ENCODE measurements at places on chromosomes 3 and 15.

DNA sequence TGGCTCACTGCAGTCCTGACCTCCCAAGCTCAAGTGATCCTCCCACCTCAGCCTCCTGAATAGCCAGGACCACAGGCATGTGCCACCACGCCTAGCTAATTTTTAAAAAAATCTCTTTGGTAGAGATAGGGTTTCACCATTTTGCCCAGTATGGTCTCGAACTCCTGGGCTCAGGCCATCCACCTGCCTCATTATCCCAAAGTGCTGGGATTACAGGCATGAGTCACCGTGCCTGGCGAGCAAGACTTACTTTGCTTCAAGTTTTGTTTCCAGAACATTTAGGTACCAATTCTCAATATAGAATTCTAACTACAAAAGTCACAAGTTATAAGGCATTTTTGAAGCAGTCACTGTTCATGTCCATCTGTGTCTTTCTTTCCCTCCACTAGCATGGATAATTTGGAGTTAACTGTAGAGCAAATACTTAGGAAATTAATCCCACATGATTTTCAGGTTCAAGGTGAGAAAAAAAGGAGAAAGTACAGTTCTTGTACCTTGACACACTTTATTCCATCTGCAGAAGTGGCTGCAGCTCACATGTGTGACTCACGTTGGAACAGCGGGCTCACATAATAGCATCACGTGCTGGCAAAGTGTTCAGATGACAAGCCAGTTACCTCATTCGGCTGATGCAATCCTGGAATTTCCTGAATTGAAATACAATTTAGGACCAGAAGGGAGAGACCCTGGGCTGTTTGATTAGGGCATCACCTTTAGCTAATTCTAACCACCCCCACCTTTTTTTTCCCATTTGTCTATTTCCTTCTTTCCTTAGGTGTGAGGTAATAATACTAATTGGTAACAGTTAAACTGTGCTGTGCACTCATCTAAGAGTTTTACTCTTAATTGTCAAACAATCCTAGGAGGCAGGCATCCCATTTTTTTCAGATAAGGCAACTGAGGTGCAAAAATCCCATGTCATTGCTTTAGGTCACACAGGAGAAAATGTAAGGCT lies 46.9 kb upstream of the NEDD4 start:
- DNase-seq = peak; percentile 81

GRCh38 chr3:105837143-105837740 lies 31.6 kb downstream of the CBLB start:
- DNase-seq = no peak

- DNase-seq = no peak
Observed at GRCh38 chr3:56725175-56725574, 42.1 kb upstream of the TASOR start.

DNA sequence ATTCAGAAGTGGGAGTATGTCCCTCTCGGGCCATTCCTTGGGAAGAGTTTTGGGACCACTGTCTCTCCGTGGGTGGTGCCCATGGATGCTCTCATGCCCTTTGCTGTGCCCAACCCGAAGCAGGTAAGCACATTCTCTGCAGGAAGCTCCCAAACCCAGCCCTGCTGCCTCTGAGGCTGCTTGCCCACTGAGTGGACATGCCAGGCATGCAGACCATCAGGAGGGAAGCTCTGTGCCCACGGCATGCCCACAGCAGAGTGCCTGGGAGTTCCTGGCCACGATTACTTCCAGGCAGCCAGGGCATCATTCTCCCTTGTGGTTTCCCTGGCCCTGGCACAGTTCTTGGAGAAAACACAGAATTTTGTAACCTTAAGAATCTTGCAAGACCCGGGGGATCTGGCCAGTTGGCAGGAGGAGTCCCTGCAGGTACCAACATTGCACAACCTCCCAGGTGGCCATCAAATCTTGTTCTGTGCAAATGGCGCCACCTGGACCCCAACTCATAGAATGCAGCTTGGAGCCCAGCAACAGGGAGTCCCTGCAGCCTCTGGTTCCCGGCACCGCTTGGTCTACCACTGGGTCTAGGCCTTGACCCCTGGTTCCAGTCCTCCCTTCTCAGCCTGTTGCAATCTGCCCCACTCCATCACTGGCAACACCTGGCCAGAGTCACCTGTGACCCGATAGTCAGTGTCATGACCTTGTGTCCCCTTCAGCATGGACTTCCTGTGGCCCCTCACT lies 20.4 kb downstream of the FAH start:
- peak; percentile 57 for DNase-seq

DNA sequence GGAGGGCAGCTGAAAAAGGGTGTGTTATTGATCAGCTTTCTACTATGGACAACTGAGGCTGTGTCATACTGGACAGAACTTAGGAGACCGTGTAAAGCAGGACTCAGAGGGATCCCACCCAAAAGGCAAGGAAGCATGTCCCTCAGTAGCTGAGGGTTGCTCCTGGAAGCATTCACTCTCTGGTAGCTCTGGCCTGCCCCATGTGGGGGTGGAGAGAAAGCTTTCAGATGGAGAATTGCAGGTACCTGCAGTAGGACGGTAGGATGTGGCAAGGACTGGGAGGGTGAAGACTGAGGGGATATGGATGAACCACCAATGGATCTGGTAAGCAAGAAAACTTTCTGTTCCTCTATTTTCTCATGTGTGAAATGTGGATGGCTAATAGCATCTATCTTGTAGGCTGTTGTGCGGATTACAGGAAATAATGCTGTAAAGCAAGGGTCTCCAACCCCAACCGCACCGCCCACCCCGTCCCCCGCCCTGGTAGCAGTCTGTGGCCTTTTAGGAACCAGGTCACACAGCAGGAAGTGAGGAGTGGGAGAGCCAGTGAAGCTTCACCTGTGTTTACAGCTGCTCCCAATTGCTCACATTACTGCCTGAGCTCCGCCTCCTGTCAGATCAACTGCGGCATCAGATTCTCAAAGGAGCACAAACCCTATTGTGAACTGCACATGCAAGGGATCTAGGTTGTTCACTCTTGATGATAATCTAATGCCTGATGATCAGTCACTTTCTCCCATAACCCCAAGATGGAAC lies 157.7 kb upstream of the PROK2 start:
- DNase-seq = no peak

DNA sequence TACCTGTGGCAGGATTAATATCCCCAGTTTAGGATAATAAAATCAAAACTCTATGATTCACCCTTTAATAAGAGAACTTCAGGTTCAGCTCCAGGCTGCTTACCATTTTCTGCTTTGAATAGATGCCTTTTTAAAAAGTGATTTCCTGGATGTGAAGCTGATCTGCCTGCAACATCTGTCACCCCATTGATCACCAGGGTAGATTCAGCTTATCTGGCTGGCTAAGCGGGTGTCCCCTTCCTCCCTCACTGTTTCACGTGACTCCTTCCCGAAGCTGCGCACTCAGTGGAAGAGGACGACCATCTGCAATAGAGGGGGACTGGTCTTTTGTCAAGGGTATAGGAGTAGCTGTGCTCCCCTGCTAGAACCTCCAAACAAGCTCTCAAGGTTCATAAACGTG lies 128.1 kb downstream of the IL1RAP start:
- no peak for DNase-seq

- no peak for DNase-seq
Observed at GRCh38 chr15:41950127-41950483, 22.3 kb downstream of the EHD4 start.

DNA sequence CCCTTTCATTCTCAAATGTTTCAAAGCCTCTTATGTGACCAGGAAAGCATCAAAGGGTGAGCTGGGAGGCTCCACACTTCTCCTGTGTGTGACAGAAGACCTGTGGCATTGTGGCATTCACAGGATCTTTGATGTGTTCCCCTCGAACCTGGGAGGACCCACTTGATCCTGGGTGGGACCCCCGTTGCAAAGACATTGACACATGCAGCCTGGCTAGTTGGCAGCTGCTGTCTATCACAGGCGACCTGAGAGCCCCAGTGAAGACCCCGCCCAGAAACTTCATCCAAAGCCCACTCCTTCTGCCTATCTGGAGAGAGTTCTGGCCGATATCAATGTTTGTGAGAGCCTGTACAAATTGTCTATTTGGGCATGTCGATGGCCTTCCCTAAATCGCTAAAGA lies 140.4 kb upstream of the ATP2B2 start:
- no peak for DNase-seq

GRCh38 chr3:114442246-114442645 lies 148.4 kb downstream of the TIGIT start:
- DNase-seq = peak; percentile 54

GRCh38 chr3:89032346-89033013 lies 74.9 kb upstream of the EPHA3 start:
- DNase-seq = peak; percentile 46

- DNase-seq = no peak
Observed at GRCh38 chr3:128735884-128736283, 9.9 kb downstream of the RAB7A start.

- DNase-seq = no peak
Observed at GRCh38 chr3:66019896-66020295, 18.8 kb downstream of the MAGI1 start.

DNA sequence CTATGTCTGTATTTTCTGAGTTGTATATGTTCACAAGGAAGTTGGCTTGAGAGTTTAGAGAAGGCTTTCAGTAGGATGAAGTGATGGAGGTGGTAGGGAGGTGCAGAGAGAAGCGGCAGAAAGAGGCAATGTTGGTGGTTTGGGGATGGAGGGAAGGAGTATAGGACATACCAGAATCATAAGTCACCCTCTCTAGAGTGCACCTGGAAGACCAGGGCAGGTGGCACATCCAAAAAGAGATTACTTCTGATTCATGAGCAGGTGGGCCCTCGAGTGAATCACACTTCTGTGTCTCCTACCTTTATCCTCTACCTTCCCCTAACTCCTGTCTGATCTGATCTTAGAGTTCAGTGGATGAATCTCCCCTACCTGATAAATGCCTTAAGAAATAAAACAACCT lies 41.8 kb upstream of the MRPL3 start:
- DNase-seq = no peak

DNA sequence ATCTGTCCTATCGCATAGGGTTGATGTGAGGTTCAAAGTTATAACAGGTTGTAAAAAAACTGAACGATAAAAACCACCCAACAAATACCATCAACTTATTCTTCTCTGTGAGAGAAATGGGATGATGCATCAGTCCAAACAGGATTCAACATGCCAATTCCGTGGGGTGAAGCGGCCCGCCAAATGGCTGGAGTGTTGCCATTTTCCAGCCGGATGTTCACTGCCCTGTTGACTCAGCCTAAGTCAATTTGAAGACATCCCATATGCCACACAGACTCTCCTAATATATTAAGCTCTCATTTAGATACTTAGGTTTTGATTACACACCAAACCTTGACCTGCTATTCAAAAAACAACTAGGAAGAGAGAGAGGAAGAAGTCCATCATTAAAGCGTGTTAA lies 311.1 kb downstream of the VPS13C start:
- DNase-seq = no peak

DNA sequence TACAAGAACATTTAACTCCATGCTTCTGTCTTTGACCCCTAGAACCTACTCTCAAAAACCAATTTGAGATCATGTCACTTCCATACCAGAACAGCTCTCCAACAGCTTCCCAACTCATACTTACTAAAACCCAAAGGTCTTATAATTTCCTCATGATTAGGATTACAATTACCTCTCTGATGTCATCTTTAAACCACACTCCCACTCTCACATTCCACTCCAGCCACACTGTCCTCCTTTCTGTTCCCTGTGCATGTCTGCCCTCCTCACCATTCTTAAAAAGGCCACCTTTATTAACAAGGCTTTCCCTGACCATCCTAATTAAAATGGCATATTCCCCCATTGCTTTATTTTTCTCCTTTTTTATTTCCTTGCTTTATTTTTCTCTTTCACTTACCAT lies 18.9 kb downstream of the PHC3 start:
- DNase-seq = peak; percentile 17

GRCh38 chr3:171320750-171321558 lies 139.3 kb downstream of the TNIK start:
- DNase-seq = no peak

DNA sequence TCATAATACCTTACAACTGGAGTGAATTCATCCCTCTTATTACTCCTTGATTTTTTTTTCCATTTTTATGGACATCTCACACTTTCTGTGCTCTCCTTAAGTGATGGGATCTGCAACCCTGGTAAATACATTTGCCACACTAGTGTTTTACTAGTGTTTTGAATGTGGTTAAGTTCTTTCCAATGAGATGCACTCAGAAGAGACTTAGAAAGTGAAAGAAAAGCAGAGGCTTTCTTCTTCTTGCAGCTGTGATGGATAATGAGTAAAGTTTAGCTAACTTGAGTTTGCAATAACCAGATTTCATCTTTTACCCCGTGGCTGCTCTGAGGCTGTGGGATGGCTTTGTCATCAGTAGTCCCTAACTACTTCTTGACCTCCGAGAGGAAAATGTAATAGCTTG lies 1248.4 kb downstream of the NSUN3 start:
- no peak for DNase-seq

DNA sequence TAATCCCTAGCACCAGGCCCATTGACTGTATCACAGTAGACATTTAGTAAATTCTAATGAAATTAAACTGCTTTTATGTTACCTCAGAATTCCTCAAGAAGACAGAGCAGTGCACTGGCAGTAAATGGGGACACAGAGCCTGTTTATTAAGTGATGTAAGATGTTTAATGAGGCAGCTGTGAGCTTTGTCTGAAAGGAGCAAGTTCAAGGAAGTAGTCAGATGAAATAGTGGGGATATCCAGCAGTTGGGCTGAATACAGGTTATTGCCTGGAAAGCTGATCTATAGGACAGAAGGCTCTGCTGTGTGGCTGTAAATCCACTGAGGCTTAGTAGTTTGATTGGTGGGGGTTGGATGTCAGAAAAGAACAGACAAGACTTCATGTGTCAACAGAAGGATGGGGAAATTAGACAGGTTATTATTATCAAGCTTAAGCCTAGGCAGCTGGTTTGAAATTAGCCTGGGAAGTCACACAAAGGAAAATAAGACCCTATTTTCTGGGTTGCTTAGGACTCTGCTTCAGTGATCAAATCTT lies 62.2 kb downstream of the PFN2 start:
- DNase-seq = no peak

GRCh38 chr15:23411841-23412240 lies 35.2 kb downstream of the GOLGA6L2 start:
- no peak for DNase-seq

GRCh38 chr3:121918779-121919483 lies 24.7 kb downstream of the SLC15A2 start:
- no peak for DNase-seq

- no peak for DNase-seq
Observed at GRCh38 chr3:5017925-5018531, 38.8 kb downstream of the BHLHE40 start.

DNA sequence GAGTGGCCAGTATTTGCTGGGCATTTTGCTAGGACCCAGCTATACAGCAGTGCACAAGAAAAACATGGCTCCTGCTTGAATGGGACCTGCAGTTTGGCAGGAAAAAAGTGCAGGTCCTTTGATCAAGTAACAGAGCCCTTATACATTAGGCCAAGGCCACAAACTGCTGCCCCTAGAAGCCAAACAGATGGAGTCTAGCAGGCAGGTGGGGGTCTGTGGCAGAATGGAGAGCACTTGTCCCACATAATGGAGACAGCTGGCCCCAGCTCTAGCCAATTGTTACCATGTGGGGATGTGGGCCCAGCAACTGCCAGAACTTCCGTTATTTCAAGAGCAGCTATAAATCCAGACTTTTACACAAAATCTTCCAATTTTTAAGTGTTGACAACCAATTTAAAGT lies 79.3 kb downstream of the SHQ1 start:
- no peak for DNase-seq

Measured in kidney glomerular epithelial cell (primary cell).